ENCODE measurements at places on chromosomes 5 and 9. TPM values are rescaled to one million over a fixed set of nuclear protein-coding genes. Genes with fewer than 3 reads are reported as not detected.
A peak's percentile ranks its signal among the peaks of the same experiment; 100 is the strongest.

- peak; percentile 66 for DNase-seq
Measured at GRCh38 chr5:104178829-104179456, 616.4 kb upstream of the NUDT12 start.

AK1 gene
- 413 TPM for polyA plus RNA-seq

DNA sequence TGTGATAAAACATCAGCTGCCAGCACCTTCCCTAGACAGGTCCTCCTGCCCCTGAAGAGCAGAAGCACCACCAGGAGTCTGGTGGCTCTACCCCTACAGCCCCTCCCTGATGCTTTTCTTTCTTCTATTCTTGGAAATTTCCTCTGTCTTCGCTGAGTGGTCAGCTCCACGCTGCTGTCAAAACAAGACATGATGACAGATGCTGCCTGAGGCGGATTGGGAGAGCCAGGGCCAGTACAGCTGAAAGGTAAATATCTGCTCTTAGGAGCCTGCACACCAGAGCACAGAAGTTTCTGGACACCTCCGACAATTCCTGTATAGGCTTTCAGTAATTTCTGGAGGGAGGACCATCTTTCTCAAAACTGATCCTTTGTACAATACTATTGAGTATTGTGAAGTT is 4.7 kb upstream of the OR1Q1 start:
- no peak for DNase-seq

GRCh38 chr5:126365446-126366198 is 57.6 kb upstream of the GRAMD2B start:
- DNase-seq, result no peak

SHOC1 gene
- polyA plus RNA-seq, result 0.37 TPM

DNA sequence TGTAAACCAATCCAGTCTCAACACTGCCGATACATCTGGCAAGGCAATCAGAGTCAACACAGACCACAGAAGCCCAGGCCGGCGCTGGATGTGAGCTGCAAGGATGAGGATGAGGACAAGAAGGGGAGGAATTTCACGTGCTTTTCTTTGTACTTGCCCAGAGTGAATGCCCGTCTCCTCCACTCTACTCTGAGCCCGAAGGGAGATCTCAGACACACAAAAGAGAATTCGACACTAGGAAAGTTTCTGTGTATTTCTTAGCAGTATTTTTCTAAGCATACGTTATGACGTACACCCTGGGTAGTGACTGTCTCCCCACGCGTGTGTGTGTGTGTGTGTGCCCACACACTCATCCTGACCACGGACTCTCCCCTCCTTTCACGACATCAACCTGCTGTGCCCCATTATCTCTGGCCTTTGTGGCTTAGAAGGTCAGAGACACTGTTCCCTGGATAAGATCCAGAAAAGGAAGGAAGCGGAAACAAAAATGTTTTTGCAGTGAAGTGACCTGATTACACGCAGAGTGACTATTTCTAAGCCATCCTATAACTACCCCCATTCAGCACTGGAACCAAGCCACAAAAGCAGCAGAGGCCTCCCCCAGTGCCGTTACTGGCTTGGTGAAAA is 227.3 kb upstream of the DAPK1 start:
- DNase-seq, result no peak

GRCh38 chr5:43245724-43246385 is 53.8 kb downstream of the NIM1K start:
- DNase-seq, result no peak

TMEM171 gene
- not detected for polyA plus RNA-seq

DNA sequence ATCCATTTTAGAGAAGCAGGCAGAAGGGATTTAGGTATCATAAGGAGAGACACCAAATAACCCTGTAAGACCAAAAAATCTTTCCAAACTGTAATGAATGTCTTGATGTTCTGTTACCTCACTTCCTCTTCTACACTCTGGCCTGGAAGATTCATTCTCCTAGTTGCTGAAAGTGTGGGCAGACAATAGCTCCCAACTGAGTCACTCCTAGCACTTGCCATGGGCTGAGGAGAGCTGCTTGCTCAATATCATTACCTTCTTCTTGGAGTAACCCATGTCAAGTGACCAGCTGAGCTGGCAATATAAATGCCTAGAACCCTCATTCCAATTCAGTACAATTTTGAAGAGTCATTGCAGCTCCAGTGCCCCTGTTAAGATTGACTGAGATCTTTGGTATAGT is 1985.5 kb upstream of the CDH6 start:
- DNase-seq, result no peak

- peak; percentile 87 for DNase-seq
Measured at GRCh38 chr9:129626079-129626624, at the start of gene NTMT1. Gene NTMT1 (plus strand): TSS chr9:129626163. CDS start chr9:129632704, 6,541 bp downstream.

PITX1 gene
- 0.35 TPM for polyA plus RNA-seq

PCA3 gene
- 0.39 TPM for polyA plus RNA-seq

TLX3 gene
- not detected for polyA plus RNA-seq

SPOCK1 gene
- polyA plus RNA-seq, result 4.1 TPM

GRCh38 chr9:101510459-101510858 is 23.2 kb upstream of the RNF20 start:
- DNase-seq, result no peak

- no peak for DNase-seq
Measured at GRCh38 chr9:21747175-21747574, 55.3 kb upstream of the MTAP start.

- DNase-seq, result no peak
Measured at GRCh38 chr5:112935675-112936074, 13.6 kb upstream of the REEP5 start.

DNA sequence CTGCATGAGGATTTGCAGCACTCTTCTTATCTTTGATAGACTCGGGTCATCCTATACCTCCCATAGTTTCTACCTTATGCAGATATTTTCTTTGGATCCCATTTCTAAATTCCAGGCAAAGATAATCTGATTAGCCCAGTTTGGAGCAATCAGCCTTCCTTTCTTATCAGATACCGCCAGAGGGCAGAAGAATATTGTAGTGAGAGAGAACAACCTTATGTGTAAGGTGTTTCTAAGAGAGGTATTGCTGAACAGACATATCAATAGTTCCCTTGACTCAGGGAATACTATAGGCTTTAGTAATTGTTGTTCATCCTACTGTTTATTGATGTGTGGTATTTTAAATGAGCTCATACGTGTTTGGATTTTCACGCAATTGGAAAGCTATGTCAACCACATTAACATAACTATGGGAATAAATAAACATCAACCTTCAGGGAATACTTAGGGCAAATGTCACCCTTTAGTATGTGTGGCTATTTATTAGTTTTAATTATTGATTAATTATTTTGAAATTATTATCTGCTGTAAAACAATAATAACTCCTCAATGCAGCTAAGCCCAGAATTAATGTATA is 1435.2 kb upstream of the CDH9 start:
- DNase-seq, result peak; percentile 20

Data from cardiac muscle cell (in vitro differentiated cells and primary cell).